NCI-H1436 treated with DMSO at 0.1 percent for 48 hours (cell line): ENCODE measurements at places on chromosomes 3 and 15.
A peak's percentile ranks its signal among the peaks of the same experiment; 100 is the strongest.

DNA sequence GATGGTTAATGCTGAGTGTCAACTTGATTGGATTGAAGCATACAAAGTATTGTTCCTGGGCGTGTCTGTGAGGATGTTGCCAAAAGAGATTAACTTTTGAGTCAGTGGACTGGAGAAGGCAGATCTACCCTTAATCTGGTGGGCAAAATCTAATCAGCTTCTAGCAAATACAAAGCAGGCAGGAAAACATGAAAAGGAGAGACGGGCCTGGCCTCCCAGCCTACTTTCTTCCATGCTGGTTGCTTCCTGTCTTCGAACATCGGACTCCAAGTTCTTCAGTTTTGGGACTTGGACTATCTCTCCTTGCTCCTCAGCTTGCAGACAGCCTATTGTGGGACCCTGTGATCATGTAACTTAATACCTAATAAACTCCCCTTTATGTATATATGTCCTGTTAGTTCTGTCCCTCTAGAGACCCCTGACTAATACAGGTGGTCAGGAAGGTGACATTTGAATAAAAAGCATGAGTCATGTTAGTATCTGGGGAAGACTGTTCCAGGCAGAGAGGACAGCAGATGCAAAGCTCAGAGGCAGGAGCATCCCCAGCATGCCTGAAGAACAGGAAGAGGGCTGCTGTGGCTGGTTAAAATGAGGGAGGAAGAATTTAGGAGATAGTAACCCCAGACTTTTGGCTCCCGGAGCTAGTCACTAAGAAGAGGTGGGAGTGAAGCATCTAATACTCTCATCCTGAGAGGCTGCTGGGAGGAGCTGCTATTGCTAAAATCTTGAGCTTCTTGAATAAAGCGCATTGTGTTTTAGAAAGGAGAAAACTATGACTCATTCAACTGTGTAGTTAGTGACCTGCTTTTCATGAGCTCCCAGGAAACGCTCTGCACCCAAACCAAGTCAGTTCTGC, 207.4 kb upstream of the HES1 start:
- no peak for DNase-seq

- no peak for DNase-seq
These were observed 16.2 kb downstream of the PLA1A start for GRCh38 chr3:119613872-119614271.

GRCh38 chr3:107661447-107662123, 138.8 kb downstream of the BBX start:
- DNase-seq, result no peak

- no peak for DNase-seq
These were observed 65.8 kb downstream of the SMARCC1 start for GRCh38 chr3:47715928-47716327.

- DNase-seq, result no peak
These were observed 16.0 kb downstream of the ANKRD28 start for GRCh38 chr3:15781637-15782402.

DNA sequence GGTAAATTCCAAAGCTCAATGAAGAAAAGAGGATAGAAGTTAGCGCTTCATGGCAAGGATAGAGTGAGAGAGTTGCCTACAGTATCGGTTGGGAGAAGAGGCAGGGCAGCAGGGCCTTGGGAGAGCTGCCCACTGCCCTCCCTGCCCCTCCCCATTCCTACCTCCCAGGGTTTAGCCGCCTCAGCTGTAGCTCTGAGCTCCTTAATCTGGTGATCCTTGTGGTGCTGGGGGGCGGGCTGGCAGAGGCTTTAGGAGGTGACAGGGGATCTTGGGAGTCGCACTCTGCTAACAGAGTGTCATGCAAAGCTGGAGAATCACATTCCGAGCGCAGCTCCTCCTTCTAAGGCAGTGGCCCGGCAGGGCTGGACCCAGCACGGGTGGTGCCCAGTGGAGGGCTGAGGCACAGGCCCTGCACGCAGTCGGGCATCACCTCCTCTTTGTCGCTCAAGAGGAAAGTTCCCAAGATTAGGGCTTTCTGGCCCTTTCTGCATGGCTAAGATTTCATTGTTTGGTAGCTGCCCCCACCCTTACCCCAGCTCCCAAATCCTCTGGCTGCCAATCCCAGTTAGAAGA, 57.1 kb upstream of the POLG start:
- no peak for DNase-seq

DNA sequence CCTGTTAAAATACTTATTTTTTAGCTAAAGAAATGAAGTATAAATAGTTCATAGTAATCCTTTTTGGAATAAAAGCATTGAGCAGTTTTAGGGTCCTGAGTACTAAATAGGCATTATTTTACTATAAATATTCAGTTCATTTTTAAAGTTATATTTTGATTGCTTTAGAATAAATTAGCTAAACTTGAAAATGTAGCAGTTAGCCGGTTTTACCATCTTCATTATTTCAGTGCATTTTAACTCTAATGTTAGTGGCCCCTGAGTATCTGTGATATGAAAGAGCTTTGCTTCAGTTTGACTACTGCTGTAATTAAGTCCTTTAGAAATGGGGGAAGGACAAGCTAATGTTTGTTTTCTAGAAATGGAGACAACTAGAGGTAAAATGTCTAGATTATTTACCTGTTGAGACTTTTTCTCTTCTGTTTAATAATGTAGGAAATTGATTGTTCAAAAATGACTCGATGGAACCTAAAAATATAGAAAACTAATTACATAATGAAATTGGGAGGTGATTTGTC, 3.6 kb downstream of the SMC4 start:
- peak; percentile 39 for DNase-seq

- no peak for DNase-seq
These were observed 128.2 kb downstream of the UBE2E2 start for GRCh38 chr3:23331141-23331935.

GRCh38 chr3:13676356-13677017, 127.6 kb downstream of the FBLN2 start:
- DNase-seq, result no peak

DNA sequence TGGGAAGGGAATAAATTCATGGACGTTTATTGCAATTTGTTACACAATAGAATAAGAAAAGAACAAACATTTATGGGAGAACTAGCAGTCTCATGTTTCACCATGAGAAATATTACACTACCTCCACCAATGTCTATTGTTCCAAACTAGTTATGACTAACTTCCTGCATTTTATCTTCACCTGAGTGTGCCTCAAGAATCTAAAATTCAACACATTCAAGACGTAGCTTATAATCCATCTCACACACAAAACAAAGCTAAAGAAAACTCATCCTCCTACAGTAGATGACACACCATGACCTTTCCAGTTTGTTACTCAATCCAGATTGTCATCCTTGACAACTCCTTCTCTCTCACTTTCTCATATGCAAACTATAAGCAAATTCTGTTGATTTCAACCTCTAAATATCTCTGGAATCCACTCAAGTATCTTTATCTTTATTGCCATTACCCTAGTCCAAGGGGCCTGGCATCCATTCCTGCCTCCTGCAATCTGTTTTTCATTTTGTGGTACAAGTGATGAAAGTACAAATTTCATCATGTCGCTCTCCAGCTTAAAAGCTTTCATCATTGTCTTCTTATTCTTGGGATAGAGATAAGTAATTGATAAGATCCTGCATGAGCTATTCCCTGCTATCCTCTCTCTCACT, 229.9 kb downstream of the NR2F2 start:
- DNase-seq, result no peak

- DNase-seq, result no peak
These were observed 21.7 kb downstream of the APBA2 start for GRCh38 chr15:28907338-28907960.

GRCh38 chr15:23760024-23760423, 72.9 kb upstream of the NDN start:
- no peak for DNase-seq

DNA sequence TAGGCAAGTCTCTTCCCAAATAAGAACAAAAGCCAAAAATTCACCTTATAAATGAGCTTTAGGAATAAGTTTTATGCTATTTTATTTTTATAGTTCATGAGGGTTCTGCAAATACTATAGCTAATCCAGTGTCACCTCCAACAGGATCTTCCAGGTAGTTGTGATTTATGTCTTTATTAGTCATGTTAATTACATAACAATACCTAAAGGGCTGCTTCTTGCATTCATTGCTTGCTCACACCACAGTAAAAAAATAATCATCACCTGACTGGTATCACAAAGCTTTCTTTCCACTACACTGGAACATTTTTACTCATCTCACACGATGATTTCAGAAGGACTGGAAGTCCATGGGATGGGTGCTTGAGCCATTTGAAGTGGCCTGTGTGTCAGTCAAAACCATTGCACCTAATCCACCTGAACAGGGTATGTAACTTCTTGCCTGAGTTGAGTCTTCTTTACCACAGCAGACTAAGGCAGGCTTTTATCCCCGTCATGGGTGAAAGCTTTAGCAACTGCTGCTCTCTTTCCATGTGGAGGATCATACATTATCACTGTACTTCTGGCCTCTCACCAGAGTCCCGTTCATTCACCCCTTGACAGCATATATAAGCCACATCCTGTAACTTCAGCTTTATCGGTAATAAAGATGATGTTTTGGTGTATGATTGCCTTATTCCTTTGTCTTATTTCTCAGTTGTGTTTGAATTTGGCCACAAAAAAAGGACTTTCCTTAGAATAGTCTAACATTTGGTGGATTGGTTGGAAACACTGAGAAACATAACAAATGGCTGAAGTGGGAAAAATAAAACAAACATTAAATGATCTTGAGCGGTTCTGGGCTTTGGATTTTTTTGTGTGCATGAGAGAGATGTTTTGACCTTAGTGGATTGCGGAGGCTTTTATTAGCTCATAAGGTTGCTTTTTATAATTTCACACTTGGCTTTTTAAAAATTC, 382.6 kb upstream of the THBS1 start:
- no peak for DNase-seq

DNA sequence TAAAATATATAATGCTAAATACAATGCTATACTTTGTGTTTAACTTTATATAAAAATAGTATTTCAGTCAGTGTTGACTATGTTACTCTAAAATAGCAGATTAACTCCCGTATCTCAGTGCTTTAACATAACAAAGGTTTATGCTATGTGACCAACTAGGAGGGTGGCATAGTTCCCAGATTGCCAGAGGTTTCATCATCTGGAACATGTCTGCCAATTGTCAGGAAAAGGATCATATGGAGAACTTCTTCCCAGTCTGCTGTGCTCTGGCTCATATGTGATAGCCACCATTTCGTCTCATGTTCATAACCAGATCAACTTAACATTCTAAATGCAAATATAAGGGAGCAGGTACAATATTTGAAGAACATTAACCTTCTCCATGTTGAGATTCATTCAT, 720.2 kb downstream of the MCTP2 start:
- DNase-seq, result no peak

DNA sequence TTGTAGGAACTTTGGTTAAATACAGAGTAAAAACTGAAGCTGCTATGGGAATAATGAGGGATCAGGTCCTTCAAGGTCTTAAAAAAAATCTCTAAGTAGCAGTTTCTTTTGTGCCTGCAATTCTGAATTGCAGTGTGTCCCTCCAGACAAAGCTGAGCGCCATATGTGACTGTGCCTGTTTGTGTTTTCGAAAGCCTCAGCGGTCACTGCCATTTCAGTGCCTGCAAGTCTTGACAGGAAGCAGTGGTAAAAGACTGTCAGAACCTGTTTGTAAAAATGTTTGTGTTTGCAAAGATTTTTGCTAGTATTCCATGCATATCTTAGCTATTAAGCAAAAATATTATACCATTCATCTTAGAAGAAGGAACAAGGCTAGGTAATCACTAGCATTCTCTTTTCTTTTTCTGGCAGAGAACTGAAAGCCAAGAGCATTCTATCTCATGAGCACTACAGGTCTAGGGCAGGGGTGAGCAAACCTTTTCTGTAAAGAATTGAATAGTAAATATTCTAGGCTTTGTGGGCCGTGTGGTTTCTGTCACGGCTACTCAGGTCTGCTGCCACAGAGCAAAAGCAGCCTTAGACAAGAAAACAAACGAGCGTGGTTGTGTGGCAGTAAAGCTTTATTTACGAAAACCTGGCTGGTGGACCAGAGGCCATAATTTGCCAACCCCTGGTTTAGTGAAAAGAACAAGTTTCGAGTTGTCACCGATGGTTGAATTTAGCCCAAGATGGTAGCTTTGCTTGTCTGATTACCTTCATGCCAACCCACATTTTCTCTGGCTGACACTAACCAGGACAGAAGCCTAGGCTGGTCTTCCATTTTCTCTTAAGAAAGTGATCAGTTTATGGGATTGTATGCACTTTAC, 134.4 kb downstream of the CACNA1D start:
- no peak for DNase-seq

GRCh38 chr15:58985443-58985842, 2.0 kb upstream of the RNF111 start:
- DNase-seq, result no peak

- DNase-seq, result no peak
These were observed 47.8 kb upstream of the RARB start for GRCh38 chr3:25380222-25380739.

DNA sequence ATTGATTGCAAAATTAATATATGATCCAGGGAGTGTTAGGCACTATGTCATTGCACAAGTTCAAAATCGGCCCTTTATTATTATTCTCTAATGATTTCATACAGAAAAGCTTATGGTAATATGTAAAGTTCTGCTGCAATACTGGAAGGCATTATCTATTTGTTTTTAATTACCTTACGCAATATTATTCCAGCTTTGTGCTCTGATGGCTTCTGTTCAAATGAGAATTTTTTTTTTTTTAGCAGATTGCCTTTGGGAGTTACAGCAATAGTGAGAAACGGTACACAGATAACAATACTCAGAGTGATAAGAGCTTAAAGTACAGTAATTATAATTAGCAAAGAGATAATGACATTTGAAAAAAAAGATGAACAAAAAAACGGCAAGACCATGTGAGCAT, 602.2 kb upstream of the ALCAM start:
- DNase-seq, result no peak

GRCh38 chr15:24954783-24955530, at the start of the genes SNRPN and SNURF:
TSS of gene SNRPN (plus strand) at chr15:24954987. CDS start at chr15:24974454, 19,467 bp downstream.
TSS of gene SNURF (plus strand) at chr15:24954987. CDS start at chr15:24955049, 62 bp downstream.
- no peak for DNase-seq

- no peak for DNase-seq
These were observed 72.6 kb upstream of the RORA start for GRCh38 chr15:61301701-61302100.

DNA sequence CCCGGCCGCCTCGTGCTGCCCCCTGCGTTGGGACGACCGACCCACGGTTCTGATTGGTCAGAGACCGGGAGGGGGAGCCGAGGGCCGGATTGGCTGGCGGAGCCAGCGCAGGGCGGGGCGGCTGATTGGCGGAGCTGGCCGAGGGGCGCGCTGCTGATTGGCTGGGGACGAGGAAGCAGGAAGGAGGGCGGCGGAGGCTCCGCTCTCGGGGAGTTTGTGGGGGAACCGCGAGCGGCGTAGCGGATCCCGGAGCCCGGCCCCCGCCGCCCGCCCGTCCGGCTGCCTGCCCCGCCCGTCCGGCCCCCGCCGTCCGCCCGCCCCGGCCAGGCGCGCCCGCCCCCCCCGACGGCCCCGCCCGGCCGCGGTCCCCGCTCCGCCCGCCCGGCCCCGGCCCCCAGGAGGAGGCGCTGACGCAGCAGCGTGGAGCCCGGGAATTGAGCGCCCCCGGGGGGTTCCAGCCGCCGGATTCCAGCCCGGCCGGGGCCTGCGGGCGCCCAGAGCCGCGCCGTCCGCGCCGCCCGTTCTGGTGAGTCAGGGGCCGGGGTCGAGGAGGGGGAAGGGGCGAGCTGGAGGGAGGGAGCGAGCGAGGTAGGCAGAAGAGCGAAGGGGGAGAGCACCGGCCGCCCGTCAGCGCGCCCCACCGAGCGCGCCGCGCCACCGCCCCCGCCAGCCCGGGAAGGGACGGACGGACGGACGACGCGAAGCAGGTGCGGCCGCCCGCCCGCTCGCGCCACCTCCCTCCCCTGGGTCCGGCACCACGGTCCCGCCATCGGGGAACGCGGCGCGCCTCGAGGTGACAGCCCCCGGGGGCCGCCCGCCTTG, at the start of gene BAHD1:
Gene BAHD1 (plus strand): TSS at position 211 of the 822 bp plus-strand sequence. CDS start 17,512 bp downstream, outside the sequence.
- DNase-seq, result peak; percentile 73
